Fibroblast of skin of scalp (primary cell): ENCODE measurements at places on chromosomes 1 and 21.

GRCh38 chr1:64568171-64568450 is 98.2 kb downstream of the CACHD1 start:
- no peak for DNase-seq

GRCh38 chr1:112397841-112398240 is 1.8 kb downstream of the CTTNBP2NL start:
- DNase-seq: no peak

DNA sequence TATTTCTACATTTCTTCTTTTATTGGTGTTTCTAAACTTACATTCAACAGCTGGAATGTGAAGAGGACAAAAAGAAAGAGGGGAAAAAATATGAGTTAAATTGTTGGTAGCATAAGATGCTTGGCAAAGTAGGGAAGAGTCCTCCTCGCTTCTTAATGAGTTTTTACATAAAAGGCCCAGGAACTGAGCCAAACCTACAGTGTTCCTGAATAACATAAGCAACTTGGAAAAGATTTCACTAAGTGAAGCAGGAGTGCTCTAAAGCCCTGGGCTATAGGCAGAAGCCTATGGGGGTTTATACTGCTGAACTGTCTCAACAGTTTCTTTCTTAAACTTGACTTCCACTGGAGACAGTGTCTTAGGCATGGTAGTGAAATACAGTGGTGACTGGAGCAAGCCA is 115.0 kb upstream of the USP25 start:
- DNase-seq: no peak

GRCh38 chr1:147892731-147893214 is 9.8 kb upstream of the GJA8 start:
- DNase-seq: peak; percentile 60

DNA sequence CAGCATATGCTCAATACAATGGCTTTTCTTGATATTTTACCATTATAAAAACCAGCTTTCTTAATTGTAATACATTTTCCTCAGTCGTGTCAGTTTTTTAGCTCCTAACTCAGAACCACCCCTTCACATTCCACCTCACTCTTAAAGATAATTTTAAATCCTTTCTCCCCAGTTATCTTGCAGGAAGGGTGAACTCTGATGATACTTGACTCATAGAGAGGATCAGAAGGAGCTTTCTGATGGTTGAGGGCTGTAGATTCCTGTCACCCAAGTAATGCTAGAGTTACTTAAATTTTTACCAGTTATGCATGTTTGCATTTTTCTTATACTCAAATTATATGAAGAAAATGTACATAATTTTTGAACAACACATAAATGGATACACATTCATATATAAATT is 233.7 kb downstream of the NCAM2 start:
- no peak for DNase-seq

GRCh38 chr1:31371121-31371959 is 1.5 kb downstream of the FABP3 start:
- DNase-seq: no peak

DNA sequence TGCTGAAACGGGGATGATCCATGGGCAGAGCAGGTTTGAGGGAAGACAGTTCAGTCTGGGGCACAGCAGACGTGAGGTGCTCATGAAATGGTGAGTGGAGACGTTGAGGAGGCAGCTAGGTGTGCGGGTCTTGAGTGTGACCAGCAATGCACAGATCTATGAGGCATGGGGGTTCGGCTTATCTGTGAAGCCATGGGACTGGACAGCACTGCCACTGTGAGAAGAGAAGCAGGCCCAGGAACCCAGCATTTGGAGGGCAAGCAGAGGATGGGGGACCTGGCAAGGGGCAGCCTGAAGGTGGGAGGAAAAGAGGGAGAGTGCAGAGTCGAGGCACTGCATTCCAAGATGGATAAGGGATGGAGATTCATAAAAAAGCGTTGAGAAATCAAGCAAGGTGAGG is 8.0 kb downstream of the CSF1 start:
- DNase-seq: no peak
